ENCODE measurements at places on chromosomes 13 and 19.

DNA sequence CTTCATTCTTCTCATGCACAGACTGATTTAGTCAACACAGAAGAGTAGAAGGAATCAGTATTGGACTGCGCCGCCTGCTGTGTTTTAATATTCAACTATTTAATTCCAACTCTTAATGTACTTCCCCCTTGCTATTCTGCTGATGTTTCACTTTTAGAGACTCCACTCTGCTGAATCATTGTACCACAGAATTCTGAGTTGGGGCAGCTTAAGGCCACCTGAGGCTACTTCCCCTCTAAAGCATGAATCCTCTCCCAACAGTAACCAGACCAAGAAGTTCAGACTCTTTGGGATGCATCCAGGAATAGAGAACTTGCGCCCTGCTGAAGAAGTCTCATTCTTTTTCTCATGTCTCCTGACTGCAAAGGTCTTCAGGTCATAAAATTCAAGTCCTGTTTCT, 708.8 kb downstream of the UQCRFS1 start:
- DNase-seq = no peak

DNA sequence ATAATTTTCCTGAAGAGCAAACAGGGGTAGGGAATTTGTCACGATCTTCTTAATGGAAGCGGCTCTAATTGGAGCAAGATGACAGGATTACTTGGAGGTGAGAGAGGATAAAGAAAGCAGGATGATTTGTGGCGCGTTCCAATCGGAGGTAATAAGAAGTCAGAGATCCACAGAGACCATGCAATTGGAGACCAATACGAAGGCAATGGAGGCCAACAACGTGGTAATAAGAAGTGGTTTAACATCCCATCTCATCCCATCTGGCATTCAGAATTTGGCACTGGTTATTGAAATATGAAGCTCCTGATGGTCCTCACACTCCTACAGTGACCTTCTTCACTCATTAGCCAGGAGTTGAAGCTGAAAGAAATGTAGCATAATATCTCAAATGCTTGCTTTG, 130.6 kb downstream of the DLEU7 start:
- DNase-seq = no peak

DNA sequence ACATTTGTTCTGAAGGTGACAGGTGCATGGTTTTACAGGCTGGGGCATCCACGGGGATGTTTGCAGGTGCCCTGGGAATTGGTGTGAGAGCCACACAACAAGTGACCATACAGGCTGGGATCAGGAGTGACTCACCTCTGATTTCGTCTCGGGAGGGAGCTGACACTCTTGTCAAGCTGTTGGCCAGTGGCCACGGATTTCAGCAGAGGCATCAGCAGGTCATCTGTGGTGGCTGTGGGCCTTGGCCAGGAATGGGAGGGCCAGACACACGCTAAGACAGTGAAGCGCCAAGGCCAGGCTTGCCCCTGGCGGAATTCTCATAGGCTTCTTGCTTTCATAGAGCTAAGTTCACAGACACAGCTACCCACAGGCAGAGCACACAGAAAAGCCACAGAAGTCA, 108.6 kb downstream of the HSPH1 start:
- no peak for DNase-seq

DNA sequence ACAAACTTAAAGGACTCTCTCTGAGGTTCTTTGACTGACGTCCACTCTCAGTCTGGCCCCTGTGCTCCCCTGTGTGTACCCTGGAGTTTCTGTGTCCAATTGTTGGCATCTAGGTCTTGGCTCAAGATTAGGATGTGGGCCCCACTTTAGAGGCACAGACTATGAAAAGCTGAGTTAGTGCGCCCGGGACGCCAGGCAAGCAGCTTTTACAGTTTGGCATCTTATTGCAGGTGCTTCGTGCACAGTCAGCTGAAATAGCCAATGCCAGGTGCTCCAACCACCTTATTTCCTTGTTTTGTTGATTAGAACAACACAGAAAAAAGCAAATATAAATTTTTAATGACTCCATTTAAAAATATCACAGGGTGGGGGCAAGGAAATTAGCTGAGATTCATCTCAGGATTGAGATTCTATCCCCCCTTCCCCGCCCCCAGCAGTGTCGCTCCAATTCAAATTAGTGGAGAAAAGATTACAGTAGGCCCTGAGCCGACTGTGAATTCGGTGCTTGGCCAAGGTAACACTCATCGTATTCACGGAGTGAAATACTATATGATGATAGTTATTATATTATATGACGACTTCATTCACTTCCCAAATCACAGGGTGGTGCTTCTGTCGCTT, 4.3 kb downstream of the SOX1 start:
- no peak for DNase-seq

DNA sequence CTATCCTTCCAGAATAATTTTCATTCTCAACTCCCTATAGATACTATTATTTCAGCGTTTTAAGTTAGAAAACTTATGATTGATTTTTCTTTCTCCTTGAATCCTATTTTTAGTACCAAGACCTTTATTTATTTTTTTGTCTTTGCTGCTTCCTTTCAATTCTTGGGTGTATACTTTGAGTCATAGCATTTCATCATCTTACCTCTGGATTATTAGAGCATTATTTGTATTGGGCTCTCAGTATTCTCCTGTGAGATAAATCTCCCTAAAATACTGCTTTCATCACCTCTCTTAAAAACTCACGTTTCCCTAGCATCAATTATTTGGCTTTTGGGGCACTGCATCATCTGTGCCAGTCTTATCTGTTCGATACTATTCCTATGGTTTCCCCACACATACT, 222.8 kb downstream of the POSTN start:
- no peak for DNase-seq

GRCh38 chr19:18291019-18291524, 9.7 kb upstream of the JUND start:
- DNase-seq = no peak

DNA sequence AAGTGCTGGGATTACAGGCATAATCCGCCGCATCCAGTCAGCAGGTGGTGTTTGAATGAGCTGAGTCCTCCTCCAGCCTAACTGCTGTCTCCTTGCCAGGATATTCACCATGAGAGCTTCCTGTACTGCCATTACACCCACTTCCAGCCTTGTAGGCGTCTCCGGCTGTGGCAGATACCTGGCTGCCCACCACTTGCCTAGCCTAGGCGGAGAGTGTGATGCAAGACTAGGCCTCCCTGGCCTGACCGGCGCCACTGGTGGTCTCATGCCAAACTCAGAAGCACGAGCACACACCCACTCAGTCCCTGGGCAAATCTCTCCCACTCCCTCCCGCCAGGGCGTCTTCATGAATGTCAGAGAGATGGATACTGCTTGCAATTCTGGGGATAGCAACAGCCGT, 16.6 kb downstream of the IL12RB1 start:
- DNase-seq = no peak

DNA sequence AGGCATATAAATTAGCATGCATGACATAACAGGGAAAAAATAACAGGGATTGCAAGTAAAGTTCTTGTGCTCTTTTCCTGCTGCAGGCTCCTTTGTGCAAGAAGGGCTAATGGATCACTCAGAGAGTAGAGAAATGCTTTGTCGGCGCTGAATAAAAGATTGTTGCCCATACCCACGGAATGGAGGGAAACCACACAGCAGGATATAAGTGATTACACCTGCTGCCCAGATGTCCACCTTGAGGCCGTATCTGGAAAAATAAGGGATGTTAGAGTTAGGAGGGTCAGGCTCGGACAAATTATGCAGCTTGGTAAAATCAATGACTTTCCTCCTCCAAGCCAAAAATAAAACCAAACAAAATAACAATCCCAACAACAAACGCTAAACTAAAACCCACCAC, 322.3 kb downstream of the DCLK1 start:
- DNase-seq = no peak

GRCh38 chr19:49145573-49146407, 9.4 kb downstream of the HRC start:
- peak; percentile 79 for DNase-seq

- DNase-seq = no peak
Observed at GRCh38 chr13:40694426-40694825, 28.0 kb upstream of the FOXO1 start.

- no peak for DNase-seq
Observed at GRCh38 chr19:13102416-13102665, 317 bp downstream of the LYL1 start.

- DNase-seq = no peak
Observed at GRCh38 chr13:62544928-62545327, 1129.3 kb upstream of the PCDH20 start.

- no peak for DNase-seq
Observed at GRCh38 chr19:43724896-43725295, 9.0 kb downstream of the IRGC start.

- no peak for DNase-seq
Observed at GRCh38 chr19:11931051-11931450, 6.1 kb downstream of the ZNF700 start.

- DNase-seq = no peak
Observed at GRCh38 chr19:944171-944567, 18.3 kb downstream of the ARID3A start.

DNA sequence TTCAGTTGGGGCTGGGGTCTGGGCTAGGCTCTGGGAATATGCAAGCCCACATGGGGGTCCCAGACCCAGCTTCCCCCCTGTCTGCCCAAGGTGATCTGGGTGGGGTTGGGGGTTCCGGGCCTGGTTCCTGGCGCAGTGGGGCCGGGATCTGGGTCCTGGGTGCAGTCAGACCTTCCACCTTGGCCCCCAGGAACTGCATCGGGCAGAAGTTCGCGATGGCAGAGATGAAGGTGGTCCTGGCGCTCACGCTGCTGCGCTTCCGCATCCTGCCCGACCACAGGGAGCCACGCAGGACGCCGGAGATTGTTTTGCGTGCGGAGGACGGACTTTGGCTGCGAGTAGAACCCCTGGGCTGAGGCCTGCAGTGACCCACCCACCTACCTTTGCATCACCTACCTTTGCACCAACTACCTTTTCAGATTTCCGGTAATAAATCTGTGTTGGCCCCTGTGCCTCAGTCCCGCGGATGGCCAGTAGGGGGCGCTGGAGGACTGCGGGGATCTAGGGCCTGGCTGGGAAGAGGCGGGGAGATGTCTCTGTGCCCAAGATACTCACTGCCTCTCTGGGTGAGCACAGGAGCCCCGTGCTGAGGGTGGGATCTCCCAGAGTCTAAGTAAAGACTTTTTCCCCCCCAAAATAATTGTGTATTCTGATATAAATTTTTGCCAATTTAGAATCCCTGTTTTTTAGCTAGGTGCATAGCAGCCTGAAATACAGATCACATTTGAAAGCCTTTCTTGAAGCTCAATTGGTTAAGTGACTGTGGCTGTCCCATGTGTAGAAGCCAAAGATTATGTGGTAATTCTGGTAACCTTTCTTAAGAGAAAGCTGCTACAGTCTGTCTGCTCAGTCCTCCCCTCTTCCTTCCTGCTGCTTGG, 11.5 kb upstream of the CYP4F3 start:
- peak; percentile 91 for DNase-seq

- no peak for DNase-seq
Observed at GRCh38 chr13:59906413-59907049, 257.2 kb downstream of the DIAPH3 start.

DNA sequence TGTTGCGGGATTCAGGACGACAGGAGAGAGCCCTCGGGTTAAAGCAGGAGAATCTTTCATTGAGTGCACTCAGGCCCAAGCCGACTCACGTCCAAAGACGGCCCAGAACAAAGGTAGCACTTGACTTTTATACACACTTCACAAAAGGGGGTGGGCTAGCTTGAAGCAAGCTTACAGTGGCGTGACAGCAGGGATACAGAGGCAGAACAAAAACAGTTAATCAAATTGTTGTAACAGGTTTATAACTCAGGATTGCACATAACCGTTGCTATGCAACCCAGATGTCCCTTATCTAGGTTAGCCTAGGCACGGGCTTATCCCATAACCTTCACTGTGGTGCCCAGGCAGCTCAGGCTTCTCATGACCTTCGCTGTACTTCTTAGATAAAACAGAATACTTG, 2.0 kb downstream of the MED25 start:
- no peak for DNase-seq

GRCh38 chr13:81929988-81930387, 1589.1 kb upstream of the SPRY2 start:
- DNase-seq = no peak

- DNase-seq = no peak
Observed at GRCh38 chr13:30257468-30258099, 49.8 kb downstream of the KATNAL1 start.

DNA sequence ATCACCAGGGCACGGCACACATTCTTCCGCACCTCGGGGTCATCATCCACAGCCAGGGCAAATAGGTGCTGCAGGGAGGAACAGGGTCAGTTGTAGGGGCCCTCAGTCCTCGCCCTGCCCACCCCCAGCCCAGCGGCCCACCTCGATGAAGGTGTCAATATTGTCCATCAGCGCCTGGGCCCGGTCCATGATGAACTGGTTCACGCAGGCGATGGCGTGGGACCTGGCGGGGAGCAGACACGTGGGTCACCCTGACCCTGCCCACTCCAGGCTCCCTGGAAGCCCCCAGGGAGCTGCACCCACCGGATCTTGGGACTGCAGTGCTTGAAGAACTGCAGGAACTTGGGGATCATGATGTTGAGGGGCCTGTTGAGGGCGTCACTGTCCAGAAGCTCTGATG, 8.6 kb downstream of the TNPO2 start:
- DNase-seq = no peak

DNA sequence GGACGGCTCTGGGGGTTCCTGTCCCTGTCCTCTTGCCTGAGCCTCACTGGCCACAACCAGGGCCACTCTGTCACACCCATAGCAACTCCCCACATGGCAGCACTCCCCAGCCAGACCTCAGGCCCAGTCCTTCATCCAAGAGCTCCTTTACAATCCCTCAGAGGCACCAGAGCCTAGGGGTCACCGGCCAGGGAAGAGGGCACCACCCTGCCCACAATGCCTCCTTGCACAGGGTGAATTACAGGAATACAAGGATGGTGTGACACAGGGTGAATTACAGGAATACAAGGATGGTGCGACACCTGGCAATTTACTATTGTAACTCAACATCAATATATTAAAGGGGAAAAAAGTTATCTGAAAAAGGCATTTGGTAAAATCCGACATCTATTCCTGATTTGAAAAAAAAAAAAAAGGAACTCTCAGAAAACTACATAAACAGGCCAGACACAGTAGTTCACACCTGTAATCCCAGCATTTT, 16.5 kb downstream of the MIER2 start:
- DNase-seq = no peak

DNA sequence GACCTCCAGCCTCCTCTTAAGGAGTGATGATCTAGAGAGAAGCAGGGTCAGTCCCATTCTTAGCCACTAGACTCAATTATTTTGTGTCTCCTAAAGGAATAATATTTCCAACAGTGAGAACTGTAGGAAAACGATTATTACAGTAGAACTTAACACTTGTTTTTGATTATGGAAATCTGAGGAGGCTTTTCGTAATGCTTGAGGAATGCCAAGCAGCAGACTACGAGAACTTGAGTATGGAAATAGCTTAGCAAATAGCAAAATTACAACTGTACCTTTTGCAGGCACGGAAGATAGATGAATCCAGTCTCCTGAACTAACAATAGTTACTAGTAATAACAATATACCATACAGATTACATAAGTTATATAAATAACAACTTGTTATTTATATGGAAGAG, 12.2 kb downstream of the BRD4 start:
- no peak for DNase-seq

Data from stimulated activated CD4-positive, alpha-beta T cell treated with anti-CD3 and anti-CD28 coated beads, Interleukin-4, amount 100 ng/mL, for 1 hour (primary cell).